ENCODE measurements at places on chromosomes 1 and 21.

DNA sequence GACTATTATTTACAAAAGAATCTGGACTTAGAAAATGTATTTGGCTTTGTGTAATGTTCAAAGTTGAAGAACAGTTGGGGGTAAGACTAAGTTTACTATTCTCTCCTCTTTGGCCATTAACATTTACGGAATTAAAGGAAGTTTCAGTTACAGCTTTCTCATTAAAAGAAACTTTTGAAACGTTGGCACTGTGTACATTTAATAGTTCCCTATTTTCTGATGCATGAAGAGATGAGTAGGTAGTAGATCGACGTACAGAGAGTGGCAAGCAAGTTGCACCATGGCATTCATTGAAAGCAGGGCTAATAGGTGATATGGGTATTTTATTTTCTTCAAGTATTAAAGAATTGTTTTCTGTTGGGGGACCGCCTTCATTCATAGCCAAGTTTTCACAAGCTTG is 3.2 kb downstream of the ASPM start:
- no peak for DNase-seq

GRCh38 chr21:29332461-29333362 is 34.0 kb downstream of the BACH1 start:
- DNase-seq = no peak

DNA sequence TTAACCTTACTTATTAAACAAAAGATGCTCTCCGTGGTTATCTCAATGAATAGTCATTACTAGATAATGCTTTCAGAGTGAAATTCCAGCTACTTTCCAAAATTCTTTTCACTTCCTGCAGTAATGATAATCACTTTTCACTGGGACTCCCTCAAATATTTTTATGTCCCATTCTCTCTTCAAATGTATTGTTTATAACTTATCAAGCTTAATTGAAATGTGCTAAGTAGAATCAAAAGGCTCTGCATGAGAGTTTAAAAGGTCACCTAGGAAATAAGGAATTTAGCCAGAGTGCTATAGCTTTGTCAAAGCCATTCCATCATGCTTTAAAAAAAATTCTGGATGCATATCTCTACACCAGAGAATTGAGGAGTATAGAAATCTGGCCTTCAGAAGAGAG is 106.4 kb downstream of the ODF2L start:
- no peak for DNase-seq

- DNase-seq = no peak
Observed at GRCh38 chr1:65398083-65398482, 22.4 kb upstream of the LEPR start.

DNA sequence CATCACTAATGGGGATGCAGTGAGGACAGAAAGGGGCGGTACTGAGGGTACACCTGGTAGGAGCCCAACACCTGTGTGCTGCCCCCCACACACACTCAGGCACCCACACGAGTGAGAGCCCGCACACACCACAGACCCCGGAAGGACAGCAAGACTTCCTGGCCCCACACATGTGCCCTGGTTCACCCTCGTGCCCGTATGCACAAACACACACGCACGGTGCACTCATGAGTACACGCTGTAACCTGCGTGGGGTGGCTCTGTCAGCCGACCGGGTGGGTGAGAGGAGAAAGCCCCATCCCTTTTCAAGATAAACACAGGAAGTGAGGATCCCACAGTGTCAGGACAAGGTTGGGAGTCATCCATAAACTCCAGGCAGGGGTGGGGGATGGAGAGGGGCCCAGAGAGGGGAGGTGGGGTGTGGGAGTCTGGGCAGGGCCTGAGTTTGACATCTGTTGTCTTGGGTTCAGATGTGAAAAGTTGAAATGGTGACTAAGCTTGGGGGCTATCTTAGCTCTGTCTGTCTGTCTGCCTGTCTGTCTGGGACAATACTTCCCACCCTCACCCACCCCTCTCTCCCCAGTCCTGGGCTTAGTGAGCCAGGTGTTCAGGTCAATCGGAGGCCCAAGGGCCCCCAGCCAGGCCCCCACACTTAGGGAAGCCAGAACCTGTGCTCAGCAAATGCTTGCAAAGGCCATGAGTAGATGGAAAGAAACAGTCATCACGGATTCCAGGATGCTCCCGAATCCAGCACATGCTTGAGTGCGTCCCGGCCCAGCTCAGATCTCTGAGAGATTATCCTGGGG is 119.8 kb upstream of the ZBTB40 start:
- DNase-seq = no peak

DNA sequence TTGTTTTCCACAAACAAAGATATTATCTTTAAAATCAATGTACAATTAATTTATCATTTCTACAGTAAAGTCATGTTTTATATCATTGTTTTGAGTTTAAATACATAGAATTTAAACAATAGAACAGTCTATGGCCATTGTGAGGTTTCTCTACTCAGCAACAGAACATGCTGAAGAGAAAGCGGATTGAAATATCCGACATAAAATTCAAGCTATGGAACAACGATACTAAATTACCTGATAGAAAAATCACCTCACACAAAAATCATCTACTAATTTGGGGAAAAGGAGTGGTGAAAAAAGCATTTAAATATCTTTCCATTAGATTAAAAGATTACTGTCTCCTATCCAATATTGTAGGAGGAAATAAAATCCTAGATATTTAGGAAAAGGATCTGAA is 12.6 kb downstream of the CDKN2C start:
- DNase-seq = no peak

GRCh38 chr1:23743287-23744152 is at the start of gene ELOA:
ELOA (plus strand) TSS chr1:23743471; CDS start chr1:23743504, 33 bp downstream.
- DNase-seq = peak; percentile 66

DNA sequence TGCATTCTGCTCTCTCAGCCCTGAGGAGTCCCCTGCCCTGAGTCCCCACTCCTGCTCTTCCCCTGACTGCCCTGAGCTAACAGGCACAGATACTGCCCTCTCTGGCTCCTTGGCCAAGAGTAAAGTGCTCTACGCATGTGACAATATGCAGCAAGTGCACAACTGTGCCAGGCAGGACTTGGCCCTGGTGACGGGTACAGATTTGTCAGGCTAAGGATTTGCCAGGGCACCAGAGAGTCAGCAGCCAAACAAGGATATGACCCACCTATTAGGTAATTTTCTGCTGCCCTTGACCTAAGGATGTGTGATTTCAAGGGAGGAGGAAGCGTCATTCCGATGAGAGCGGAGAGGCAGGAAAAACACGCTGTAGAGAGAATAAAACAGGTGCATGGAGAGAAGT is 339.0 kb downstream of the PTPRU start:
- DNase-seq = no peak

- DNase-seq = no peak
Observed at GRCh38 chr1:170567214-170567613, 35.2 kb downstream of the GORAB start.

DNA sequence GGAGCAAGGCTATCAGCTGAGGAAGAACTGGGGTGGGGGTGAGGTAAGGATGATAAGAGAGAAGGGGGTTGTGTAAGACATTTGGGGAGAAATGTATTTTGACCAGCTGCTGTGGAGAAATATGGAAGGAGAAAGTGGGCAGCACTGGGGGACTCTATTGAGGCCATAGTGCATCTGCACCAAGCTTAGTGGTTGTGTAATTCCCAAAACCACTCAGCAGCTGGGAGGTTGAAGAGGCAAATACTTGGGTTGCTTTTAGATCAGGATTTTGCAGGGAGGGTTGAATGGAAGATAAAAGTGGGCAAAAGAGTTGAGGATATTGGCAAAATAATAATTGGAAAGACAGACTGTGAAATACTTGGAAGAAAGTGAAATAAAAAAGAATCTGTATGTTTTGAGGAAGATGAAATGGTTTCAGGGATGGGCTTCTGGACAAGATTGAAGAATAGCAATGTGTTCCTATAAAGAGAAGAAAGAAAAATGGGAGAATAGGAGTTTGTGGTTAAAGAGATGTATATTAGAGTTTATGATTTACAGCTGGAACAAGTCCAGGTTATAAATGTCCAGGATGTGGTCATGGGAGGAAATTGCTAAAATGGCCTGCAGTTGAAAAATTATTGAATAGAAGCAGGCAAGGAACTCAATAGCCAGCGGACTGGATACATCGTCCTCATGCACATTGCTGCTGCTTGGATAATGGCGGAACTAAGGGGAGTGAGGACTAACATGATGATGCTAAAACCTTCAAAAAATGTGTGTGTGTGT is 162.7 kb downstream of the DNM3 start:
- DNase-seq = no peak

DNA sequence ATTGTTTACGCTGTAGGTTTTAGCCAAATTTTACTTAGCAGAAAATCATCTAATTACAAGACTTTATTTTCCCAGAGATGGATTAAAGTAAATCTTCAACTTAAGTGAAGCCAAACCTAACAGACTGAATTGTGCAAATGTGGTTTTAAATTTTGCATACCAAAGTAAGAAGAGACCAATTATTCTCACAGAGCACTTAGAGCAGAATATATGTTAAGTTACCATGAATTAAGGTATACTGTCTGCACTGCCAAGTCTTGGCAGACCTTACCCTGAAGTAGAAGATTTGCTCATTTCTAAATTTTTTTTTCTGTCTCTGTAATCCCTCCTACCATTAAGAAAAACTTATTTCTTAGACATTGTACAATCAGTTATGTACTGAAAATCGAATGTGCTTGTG is 24.1 kb downstream of the MRPS6 start:
- no peak for DNase-seq

DNA sequence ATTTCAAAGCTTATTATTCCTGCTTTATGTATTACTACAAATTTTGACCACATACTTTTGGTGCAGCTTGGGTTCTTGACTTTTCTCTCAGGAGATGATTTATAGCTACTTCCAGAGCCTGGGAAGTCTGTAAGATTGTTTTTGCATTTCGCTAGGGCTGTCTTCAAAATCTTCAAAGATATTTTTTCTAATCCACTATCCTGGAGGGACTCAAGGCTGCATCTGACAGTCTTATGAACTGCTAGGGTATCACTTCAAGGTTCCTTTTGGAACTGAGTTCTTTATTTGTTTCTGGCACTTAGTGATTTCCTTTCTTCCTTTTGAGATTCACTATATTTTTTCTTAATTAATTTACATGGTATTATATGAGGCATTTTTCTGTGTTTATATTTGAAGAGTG is 90.0 kb upstream of the LYPLAL1 start:
- no peak for DNase-seq

- no peak for DNase-seq
Observed at GRCh38 chr1:217471403-217471802, 159.5 kb downstream of the GPATCH2 start.

- DNase-seq = no peak
Observed at GRCh38 chr1:17369466-17369865, 2.5 kb upstream of the PADI6 start.

- DNase-seq = no peak
Observed at GRCh38 chr1:1287288-1288110, 7.3 kb downstream of the SCNN1D start.

DNA sequence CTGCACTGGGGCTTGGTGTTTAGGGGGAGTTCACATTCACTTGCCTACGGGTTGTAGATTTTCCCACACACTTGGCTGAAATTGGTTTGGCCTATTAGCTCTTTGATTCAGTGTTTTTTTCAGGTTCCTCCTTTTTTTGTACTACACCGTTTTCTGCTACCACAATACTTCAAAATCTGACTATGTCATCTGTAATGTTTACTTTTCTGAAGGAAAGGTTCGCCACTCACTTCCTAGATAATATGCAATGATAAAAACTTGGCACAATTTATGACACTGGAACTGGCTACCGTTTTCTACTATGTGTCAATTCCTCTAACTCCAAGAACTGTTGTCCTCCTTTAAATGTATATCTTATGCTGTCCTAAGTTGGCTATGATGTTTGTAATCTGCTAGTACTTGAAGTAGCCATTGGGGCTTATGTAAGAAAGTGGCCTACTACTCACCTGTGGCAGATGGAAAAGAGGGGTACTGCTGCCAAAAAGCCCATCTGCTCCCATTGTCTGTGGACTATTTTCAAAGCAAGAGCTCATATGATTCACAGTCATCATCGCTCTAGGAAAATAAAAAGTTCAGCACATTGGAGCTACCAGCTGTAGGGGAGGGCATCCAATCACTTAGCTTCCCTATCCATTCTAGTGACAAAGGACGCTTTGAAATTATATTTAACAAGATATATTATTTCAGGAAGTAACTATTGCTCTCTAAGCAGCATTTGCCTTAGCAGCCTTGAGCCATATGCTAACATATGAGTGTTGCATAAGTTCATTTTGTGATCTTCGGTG is 42.4 kb upstream of the BACH1 start:
- no peak for DNase-seq

GRCh38 chr21:34598931-34599400 is 15.9 kb downstream of the RCAN1 start:
- no peak for DNase-seq

GRCh38 chr1:112614460-112615065 is 4.4 kb downstream of the ST7L start:
- DNase-seq = no peak

DNA sequence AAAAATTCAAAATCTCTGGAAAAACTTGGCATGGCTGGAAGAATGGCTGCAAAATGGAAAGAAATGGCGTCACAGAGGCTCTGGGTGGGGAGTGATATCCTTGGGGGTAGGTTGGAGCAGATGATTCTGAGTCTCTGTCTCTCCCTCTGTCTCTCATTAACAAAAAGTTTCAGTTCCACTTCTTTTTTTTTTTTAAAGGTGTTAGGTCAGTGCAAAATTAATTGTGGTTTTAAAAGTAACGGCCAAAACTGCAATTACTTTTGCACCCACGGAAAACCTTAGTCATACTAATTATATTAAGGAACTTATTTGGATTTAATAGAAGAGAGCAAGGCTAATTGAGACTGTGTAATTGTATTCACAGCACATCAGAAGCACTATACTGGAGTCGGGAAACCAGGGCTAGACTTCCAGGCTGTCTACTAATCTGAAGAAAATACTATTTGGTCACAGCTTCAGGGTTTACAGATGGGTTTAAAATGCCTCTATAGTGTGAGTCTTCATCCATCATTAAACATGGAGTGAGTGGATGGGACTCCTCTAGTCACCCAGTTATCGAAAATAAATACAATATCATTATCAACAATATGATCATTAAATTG is 289.1 kb upstream of the PLD5 start:
- DNase-seq = no peak

GRCh38 chr1:167249702-167250101 is 29.0 kb downstream of the POU2F1 start:
- DNase-seq = no peak

GRCh38 chr1:84795966-84796600 is 96.9 kb downstream of the LPAR3 start:
- no peak for DNase-seq

GRCh38 chr1:234303231-234303630 is 70.0 kb upstream of the COA6 start:
- no peak for DNase-seq

DNA sequence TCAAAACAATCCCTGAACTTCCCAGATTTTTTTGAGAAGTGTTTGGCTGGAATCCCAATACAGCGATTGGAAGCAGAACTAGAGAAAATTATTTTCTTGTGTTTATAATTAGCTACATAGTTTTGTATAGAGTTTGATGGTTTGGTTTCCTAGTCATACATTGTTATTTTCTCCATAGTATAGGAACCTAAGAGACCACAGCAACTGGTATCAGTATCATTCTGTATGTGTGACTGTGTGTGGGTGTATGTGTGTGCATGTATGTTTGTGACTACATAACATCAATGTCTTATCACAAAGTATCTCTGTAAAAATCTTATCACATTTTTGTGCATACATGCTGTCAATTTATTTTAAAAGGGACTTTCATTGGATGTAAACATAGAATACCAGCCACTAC is 780.5 kb downstream of the MRPL39 start:
- no peak for DNase-seq

GRCh38 chr1:27668808-27669723 is 2.9 kb downstream of the IFI6 start:
- peak; percentile 78 for DNase-seq

Data from T follicular helper cell (primary cell).